Esophagus squamous epithelium (tissue), 5 donors: ENCODE measurements at places on chromosomes 6 and 20. TPM values are rescaled to one million over a fixed set of nuclear protein-coding genes. Genes with fewer than 3 reads are reported as not detected.

Gene HCK
- total RNA-seq: 3.2 TPM

- DNase-seq: no peak
These were observed 47.1 kb downstream of the E2F3 start for GRCh38 chr6:20448828-20449227.

DNA sequence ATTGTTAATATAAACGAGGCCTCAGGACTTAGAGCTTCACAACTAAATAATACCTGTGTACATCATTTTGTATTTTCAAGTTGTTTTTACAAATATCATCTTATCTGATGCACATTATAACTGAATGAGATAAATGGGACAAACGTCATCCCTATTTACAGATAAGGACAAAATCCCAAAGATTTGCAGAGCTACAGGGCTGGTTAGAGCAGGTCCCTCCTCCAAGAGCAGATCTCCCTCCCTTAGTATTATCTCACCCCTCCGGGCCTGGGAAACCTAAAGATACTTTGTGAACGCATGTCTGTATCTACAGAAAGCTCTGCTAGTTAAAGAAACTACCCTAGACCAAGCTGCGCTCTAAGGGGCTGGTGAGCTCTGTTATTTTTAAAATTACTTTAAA, 130.4 kb upstream of the PROKR2 start:
- no peak for DNase-seq

DNA sequence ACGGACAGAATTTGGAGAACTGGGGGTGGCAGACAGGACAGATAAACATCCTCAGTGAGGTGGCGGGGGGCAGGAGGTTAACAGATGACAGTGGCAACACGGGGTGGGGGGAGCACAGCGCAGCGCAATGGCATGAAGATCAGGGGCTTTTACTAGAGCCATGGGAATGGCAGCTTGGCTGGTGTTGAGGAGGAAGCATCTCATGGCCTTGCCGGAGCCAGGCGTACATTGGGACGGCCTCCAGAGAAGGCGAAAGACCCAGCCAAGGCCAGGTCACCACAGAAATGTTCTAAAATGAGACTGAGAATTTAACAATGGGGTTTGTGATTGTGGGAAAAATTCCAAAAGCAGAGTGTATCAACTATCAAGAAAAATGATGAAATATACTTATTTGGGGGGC, 173.0 kb downstream of the PRKN start:
- no peak for DNase-seq

- no peak for DNase-seq
These were observed 6.6 kb downstream of the VAPB start for GRCh38 chr20:58395604-58396003.
